Heart left ventricle (tissue), 16 donors: ENCODE measurements at places on chromosomes 5 and 9. TPM values are rescaled to one million over a fixed set of nuclear protein-coding genes. Genes with fewer than 3 reads are reported as not detected.

- H3K4me1 ChIP-seq = no peaks in the 10 kb centered on the region
- no peaks in the 10 kb centered on the region for H3K36me3 ChIP-seq
- no peak within 1 kb of the TSS for H3K27ac ChIP-seq
- H3K4me3 ChIP-seq = peak within 1 kb of the TSS; percentile 31
Observed at GRCh38 chr5:141359790-141360426, at the start of gene PCDHGB2. Gene PCDHGB2 (plus strand): TSS chr5:141359994. CDS start chr5:141360136, 142 bp downstream.

- no peaks in the 10 kb centered on the region for H3K27me3 ChIP-seq
- H3K36me3 ChIP-seq = no peaks in the 10 kb centered on the region
- no peak overlapping the region for H3K27ac ChIP-seq
- no peaks in the 10 kb centered on the region for H3K4me1 ChIP-seq
Observed at GRCh38 chr5:88130211-88130815, 138.3 kb downstream of the TMEM161B start.

DNA sequence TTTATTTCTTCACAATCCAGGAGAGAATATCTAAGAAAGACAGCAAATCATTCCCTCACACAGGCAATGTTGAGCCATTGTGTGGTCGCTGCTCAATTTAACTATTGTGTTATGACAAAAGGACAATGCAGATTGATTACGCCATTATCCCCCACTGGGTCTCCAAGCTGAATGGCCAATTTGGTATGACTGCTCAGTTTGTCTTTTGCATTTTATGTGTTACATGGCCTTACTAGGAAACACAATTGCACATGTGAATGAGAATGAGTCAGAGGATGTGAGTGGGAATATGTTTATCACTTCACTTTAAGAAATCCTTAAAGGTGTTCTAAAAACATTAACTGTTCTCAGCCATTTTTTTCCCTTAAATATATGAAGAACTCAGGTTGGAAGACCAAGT, 108.3 kb downstream of the FAM174A start:
- DNase-seq = no peak
- peaks cover 6% of the 10 kb centered on the region for H3K4me1 ChIP-seq
- H3K36me3 ChIP-seq = no peaks in the 10 kb centered on the region
- no peak overlapping the region for H3K27ac ChIP-seq
- H3K27me3 ChIP-seq = no peaks in the 10 kb centered on the region

SNCAIP gene
- total RNA-seq = 1.7 TPM

DNA sequence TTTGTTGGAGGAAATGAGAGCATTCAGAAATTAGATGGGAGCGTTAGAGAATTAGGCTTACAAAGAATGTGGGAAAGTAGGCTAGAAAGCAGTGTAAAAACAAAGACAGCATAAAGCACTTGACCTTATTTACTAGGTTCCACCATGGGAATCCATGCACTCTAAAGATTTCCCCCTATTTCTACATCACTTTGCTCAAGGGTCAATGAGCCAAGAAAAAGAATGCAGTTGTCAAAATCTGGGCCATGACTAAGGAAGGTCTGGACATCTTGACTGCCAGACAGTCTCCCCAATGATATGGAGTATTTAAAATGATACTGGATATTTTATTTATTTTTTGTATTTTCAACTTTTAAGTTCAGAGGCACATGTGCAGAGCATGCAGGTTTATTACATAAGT, 3.4 kb downstream of the TLR4 start:
- H3K27me3 ChIP-seq = no peaks in the 10 kb centered on the region
- no peak for DNase-seq
- peaks cover 70% of the 10 kb centered on the region for H3K4me1 ChIP-seq
- no peak overlapping the region for H3K27ac ChIP-seq
- no peaks in the 10 kb centered on the region for H3K36me3 ChIP-seq

DNA sequence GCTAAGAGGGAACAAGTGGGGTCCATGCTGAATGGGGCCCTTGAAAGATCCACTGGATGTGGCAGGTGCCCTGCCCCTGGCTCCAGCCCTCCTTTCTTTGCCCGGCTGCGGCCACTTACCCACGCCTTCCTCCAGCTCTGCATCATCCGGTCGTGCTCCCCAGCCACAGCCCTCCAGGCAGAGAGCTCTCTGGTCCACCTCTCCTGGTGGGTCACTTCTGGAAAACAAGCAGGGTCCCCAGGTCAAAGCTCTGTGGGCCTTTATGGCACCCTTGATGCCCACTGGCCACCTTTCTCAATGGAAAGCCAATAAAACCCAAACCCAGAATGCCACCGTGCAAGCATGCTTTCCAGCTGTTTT, 45.0 kb downstream of the SECISBP2 start:
- no peak overlapping the region for H3K4me3 ChIP-seq
- H3K27me3 ChIP-seq = no peaks in the 10 kb centered on the region
- H3K4me1 ChIP-seq = peaks cover 12% of the 10 kb centered on the region
- H3K27ac ChIP-seq = no peak overlapping the region
- DNase-seq = no peak

- peaks cover 19% of the 10 kb centered on the region for H3K4me1 ChIP-seq
- DNase-seq = no peak
- no peak overlapping the region for H3K4me3 ChIP-seq
- no peaks in the 10 kb centered on the region for H3K36me3 ChIP-seq
- no peak overlapping the region for H3K27ac ChIP-seq
Observed at GRCh38 chr5:148823871-148824270, 2.5 kb upstream of the ADRB2 start.

CDC42SE2 gene
- total RNA-seq = 29.2 TPM

- no peak for DNase-seq
- H3K4me3 ChIP-seq = no peak overlapping the region
- H3K27ac ChIP-seq = no peak overlapping the region
- no peaks in the 10 kb centered on the region for H3K27me3 ChIP-seq
- H3K4me1 ChIP-seq = no peaks in the 10 kb centered on the region
Observed at GRCh38 chr5:2253040-2253975, 370.6 kb upstream of the IRX4 start.

DNA sequence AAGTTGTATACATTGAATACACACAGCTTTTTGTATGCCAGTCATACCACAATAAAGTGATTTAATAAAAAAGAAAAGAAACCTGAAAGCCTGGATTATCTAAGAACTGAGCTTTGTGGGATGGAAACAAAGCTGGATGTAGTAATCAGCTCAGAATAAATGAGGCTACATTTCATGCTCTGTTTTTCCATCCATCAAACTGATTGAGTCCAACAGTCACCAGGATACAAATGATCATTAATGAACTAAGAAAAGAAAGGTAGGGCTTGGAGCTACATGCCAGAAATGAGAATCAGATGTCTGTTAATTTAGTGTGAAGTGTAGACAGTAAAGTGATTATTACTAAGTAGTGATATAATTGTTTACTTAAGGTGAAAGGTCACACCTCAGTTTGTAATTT, 109.8 kb upstream of the TARS1 start:
- no peak overlapping the region for H3K4me3 ChIP-seq
- H3K4me1 ChIP-seq = no peaks in the 10 kb centered on the region
- DNase-seq = no peak

LCN1 gene
- total RNA-seq = not detected

DNA sequence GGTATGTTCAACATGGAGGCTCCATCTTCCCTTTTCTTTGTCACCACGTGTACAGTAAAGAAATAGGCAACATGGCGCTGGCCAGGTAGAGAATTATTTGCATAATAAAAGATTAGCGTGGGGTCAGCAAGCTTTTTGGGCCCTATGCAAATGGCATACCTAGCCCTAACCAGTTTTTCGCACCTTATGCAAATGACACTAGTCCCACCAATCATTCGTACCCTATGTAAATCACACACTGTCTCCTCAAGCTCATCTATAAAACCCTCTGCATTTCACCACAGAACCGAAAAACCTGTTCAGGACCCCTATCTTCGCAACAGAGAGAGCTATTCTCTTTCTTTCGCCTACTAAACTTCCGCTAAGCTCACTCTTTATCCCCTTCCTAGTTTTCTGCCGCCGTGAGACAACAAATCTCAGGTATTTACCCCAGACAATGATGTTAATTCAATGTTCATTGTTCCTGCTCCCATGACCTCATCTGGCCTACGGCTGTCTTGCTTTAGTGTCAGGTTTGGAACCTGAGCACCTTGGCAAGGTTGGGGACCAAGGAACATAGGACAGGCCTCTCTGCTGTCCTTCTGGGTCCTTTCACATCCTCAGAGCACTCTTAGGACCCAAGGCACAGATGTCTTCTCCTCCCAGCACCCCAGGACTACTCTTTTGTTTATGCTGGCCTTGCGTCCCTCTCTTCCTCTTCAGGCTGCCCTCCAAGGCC, 180.7 kb upstream of the RAI14 start:
- no peaks in the 10 kb centered on the region for H3K36me3 ChIP-seq
- no peaks in the 10 kb centered on the region for H3K27me3 ChIP-seq
- no peaks in the 10 kb centered on the region for H3K4me1 ChIP-seq
- no peak overlapping the region for H3K4me3 ChIP-seq
- DNase-seq = no peak

PCDHB4 gene
- 2.2 TPM for total RNA-seq

IL3 gene
- total RNA-seq = not detected

DNA sequence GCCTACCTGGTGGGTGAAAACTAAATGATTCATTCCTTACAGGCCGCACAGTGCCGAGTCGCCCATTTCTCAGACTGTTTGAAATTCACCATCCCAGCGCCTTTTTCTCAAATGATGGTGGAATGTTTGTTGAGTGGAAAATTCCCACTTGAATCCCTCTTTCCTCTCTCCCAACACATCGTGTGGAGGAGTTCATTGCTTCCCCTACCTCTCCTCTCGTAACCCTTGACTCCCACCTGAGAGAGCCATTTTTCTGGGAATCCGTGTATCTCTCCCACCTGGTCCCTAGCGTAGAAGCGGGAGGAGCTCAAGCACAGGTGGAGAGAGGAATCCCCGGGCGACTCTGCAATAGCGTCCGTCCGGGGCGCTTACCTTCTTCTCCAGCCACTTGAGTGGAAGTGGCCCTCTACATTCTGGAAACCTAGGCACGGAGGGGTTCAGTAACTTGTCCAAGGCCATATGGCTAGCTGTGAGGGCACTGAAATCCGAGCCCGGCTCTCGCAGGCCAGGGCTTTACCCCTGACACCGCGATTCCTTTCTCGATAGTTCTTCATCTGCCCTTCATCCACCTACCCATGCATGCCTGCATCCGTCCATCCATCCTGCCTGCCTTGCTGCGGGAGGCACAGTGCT, 683 bp downstream of the OSMR start:
- no peaks in the 10 kb centered on the region for H3K4me1 ChIP-seq
- DNase-seq = no peak

SOX30 gene
- 0.16 TPM for total RNA-seq

GRCh38 chr9:33297432-33297831, 7.1 kb downstream of the NFX1 start:
- peaks cover 96% of the 10 kb centered on the region for H3K36me3 ChIP-seq
- no peak overlapping the region for H3K27ac ChIP-seq
- peak; percentile 59 for DNase-seq

INVS gene
- 8.2 TPM for total RNA-seq

GRCh38 chr5:72482046-72482445, 25.2 kb downstream of the ZNF366 start:
- H3K27me3 ChIP-seq = no peaks in the 10 kb centered on the region
- no peak overlapping the region for H3K27ac ChIP-seq
- DNase-seq = no peak
- H3K4me3 ChIP-seq = no peak overlapping the region
- peaks cover 3% of the 10 kb centered on the region for H3K36me3 ChIP-seq

- H3K27me3 ChIP-seq = no peaks in the 10 kb centered on the region
- no peak for DNase-seq
- H3K36me3 ChIP-seq = peaks cover 13% of the 10 kb centered on the region
- no peak overlapping the region for H3K27ac ChIP-seq
- H3K4me1 ChIP-seq = peaks cover 5% of the 10 kb centered on the region
Observed at GRCh38 chr9:89386206-89386605, 67.9 kb downstream of the SECISBP2 start.

- peak; percentile 28 for DNase-seq
- H3K27me3 ChIP-seq = peaks cover 11% of the 10 kb centered on the region
- H3K27ac ChIP-seq = peak overlapping the region; percentile 99
Observed at GRCh38 chr9:99822109-99822805, 572 bp downstream of the NR4A3 start.

PRR16 gene
- 18.8 TPM for total RNA-seq

DNA sequence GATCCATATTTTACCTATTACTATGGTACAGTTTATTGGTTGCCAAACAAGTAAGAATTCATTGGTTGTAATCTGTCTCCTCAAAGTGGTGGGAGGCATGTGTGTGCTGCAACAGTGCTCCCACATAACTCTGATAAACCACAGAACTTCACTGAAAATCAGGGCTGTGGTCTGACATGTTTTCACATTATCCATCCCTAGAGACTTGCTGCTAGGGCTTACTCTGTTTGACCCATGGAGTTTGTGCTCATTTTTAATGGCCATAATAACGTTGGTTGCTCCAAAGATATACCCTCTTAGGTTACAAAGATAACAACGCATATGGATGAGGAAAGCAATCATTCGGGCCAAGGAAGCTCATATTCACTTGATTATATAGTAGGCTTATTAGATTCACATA, 37.0 kb downstream of the HACD4 start:
- H3K4me3 ChIP-seq = no peak overlapping the region
- H3K27ac ChIP-seq = no peak overlapping the region
- no peaks in the 10 kb centered on the region for H3K4me1 ChIP-seq
- H3K27me3 ChIP-seq = no peaks in the 10 kb centered on the region

- DNase-seq = no peak
- no peaks in the 10 kb centered on the region for H3K27me3 ChIP-seq
- peaks cover 19% of the 10 kb centered on the region for H3K4me1 ChIP-seq
- H3K27ac ChIP-seq = no peak overlapping the region
Observed at GRCh38 chr5:34022121-34022705, 14.4 kb upstream of the AMACR start.

- H3K4me1 ChIP-seq = no peaks in the 10 kb centered on the region
- H3K27me3 ChIP-seq = no peaks in the 10 kb centered on the region
- no peak overlapping the region for H3K27ac ChIP-seq
- H3K4me3 ChIP-seq = no peak overlapping the region
- no peak for DNase-seq
Observed at GRCh38 chr9:13750639-13751038, 471.1 kb upstream of the MPDZ start.
